Endodermal cell (in vitro differentiated cells): ENCODE measurements at places on chromosomes 6 and 20. TPM values are rescaled to one million over a fixed set of nuclear protein-coding genes. Genes with fewer than 3 reads are reported as not detected.

DNA sequence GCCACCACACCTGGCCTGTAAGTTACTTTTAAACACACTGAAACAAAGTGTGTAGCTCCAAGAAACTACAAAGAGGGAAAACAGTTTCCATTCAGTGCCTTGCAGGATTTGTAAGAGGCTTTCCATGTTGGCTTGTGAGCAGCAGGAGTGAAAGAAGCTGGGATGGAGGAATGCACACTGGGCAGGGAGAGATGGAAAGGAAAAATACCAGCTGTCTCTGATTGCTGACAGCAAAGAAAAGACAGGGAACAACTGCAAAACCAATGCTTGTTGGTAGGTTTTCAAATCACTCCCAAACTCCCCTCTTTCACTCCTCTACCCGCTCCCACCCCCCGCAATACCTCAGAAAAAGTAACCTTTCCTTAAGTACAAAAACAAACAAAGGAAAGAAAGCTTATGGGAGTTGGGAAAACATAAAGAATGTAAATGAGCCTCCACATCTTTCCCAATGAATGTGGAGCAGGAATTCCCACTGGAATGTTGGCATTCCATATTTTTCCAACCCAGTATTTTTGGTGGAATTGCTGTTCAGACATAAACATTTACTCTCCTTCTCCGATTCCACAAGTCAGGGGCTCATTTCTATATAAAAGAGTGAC is 166.1 kb downstream of the THBS2 start:
- DNase-seq, result no peak

DNA sequence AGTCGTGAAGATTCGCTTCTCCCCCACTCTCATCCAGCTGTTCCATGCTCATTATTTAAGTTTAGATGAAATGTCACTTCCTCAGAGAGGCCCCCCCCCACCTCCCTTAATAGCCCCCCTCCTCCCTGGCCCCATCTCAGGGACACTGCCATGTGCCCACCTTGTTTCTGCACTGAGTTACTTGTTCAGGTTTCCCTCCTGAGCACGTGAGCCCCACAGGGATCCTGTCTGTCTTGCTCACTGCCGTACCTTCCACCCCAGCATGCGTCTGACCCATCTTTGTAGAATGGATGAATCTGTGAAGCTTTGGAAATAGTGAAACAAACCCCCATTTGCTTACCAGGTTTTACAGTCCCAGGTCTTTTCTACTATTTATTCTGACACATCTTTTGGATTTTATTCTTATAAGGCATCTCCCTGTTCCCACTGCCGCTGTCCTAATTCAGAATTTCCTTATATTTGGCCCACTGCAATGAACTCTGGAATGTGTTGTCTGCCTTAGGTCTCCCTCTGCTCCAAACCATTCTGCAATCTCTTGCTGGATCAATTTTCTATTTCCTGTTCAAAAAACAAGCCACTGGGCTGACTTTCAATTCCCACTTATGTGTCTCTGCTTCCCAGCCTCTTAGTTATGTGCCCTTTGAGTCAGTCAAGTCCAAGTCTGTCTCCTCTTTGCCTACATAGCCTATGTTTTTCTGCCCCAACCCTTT is 136.5 kb upstream of the ECI2 start:
- DNase-seq, result peak; percentile 22

GRCh38 chr20:62171245-62171644 is 11.6 kb upstream of the MTG2 start:
- DNase-seq, result no peak

DNA sequence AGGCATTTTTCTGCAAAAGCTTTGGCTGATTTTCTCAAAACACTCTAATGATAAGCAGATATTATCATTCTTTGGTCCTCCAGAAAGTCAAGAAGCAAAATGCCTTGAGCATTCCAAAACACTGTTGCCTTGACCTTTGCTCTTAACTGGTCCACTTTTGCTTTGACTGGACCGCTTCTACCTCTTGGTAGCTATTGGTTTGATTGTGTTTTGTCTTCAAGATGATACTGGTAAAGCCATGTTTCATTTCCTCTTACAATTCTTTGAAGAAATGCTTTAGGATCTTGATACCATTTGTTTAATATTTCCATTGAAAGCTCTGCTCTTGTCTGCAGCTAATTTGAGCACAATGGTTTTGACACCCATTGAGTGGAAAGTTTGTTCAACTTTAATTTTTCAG is 35.6 kb upstream of the SDHAF4 start:
- no peak for DNase-seq

Gene CASS4
- 0.11 TPM in 1 of 2 replicates, not detected in the other for total RNA-seq

DNA sequence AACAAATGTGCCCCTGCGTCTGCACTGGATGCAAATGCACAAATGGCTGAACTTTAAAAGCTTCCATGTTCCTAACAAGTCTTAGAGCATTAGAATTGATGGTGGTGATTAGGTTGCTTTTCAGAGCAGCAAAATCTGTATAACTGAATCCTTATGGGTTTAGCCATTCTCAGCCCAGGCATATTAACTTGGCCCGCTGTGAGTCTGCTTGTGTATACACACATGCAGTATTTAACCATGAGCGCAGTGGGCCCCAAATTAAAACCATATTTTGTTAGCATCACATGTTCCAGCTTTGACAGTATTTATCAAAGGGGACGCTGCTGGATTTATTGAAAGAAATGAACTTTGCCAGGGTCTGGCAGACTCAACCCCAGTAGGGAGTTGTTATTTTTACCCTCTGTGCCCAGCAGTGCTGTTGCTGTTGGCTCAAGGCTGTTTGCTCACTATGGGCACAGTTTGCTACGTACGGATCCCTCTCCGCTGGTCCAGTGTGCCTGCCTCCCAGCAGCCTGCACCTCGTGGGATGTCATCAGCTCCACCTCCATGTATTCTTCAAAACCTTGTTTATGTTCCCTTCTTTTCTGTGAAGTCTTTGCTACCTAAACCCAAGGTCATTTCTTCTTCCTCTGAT is 144.7 kb downstream of the QRSL1 start:
- DNase-seq, result no peak

- DNase-seq, result no peak
Measured at GRCh38 chr6:16817594-16817993, 56.3 kb upstream of the ATXN1 start.

- DNase-seq, result peak; percentile 62
Measured at GRCh38 chr6:37489697-37490336, 9.9 kb downstream of the CCDC167 start.

- DNase-seq, result no peak
Measured at GRCh38 chr20:1577906-1578305, 20.4 kb upstream of the SIRPD start.

- DNase-seq, result no peak
Measured at GRCh38 chr20:60906555-60906954, 345.5 kb upstream of the CDH4 start.

DNA sequence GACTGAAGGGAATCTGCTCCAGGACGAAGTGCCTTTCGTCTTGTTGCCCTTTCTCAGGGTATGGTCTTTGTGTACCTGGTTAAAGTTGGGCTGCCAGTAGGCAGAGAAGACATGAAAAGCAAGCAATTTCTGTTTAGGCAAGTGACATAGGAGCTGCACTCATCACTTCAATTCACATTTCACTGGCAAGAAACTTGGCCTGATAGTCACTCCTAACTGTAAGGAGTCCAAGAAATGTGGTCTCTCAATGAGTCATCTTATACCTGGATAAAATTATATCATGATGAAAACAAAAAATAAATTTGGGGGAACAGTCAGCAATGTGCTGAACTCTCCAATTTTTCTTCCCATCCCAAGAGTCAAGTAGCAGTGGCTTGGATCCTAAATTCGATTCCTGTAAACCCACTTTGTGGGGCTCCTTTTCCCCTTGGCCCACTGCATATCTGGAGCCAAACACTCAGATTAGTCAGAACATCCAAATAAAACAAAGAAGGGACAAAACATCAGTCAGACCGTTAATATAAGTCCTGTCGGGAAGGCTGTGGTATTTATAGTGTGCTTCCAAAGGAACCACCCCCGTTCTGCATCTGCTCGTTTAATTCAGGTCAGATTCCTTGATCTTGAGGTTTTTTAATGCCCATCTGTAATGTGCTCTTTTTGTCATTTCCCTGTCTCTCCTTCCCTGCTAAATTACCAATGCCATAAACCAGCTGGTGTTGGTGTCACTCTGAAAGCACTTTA is 5.0 kb upstream of the GABRR1 start:
- no peak for DNase-seq

GRCh38 chr6:90026216-90026615 is 131.9 kb downstream of the GJA10 start:
- DNase-seq, result no peak

- DNase-seq, result no peak
Measured at GRCh38 chr6:157020398-157020797, 243.2 kb downstream of the ARID1B start.

DNA sequence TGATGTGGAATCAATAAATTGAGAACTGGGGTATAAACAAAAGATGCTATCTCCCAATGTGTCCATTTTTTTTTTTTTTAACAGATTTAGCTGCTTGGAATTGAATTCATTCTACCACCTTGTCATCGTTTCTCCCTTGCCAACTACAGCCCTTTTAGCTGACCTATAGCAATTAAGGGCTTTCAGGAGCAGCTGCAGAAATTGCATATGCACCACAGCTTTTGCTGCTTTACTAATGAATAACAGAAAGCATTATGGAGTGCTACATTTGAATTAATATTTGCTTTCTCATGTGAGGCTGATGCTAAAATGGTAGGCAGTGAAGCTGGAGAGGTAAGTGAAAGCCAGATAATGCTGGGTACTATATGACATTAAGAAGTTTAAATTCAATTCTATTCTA is 5.7 kb downstream of the SESN1 start:
- no peak for DNase-seq

Gene NFKBIE
- 6.8 to 11.4 TPM (median 11.0 TPM) in 3 replicates for total RNA-seq

DNA sequence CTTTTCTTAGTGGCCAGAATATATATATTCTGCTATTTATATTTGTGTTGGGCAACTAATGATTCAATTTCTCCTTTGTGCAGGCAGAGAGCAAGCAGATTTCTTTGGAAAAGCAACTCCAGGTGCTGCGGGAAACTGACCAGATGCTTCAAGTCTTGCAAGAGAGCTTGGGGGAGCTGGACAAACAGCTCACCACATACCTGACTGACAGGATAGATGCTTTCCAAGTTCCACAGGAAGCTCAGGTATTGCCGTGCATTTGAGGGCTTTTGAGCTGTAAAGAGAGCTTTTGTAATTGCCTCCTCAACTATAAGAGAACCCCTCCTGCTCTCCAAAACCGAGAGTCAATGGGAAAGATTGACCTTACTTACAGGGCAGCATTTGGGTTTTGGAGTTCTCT is 203.5 kb downstream of the UTRN start:
- no peak for DNase-seq

DNA sequence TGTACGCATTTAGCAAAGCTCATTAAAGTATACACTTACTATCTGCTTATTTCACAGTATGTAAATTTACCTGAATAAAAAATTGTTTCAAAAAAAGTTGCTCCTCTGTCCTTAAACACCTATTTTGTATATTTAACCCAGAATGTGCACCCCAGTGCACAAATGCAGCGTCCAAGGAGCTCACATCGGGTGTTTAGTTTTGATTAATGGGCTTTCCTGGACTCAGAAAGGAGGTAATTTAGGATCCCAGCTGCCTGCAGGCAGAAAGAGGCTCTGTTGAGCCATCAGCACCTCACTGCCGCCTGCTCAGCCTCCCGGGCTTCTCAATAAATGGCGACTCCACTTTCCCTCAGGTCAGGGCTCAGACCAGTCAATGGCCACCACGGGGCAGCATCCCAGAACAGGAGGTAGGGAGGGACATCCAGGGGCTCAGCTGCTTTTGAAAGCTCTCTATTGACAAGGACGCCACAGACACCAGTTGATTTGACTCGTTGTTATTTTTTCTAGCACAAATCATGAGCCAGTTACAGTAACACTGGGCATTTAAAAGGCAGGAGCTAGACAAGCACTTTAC is 70.2 kb upstream of the TBC1D7 start:
- peak; percentile 89 for DNase-seq

DNA sequence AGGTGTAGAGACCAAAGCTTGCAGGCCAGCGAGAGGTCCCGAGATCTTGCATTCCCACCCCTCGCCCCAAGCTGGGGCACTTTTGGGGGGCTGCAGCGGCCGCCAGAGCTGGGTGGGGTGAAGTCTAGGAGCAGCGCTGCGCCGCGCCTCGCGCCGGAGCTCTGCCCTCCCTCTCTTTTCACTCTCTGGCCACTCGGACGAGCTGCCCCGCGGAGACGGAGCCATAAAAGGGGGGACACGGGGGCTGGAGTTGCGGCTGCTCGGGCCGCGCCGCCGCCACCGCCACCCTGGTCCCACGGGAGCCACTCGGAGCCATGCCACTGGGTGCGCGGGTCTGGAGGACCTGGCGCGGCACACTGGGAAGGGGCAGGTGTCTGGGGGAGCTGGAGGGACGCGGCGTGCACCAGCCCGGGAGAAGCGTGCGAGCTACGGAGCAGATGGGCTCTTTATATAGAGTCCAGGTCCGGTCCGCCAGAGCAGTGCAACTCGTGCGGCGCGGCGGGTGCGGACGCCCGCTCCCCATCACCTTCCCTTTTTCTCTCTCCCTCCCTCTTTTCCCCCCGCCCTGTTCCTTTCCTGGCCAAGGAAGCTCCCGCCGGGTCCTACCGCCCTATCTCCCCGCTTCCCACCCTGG is 687 bp upstream of the HTR1B start:
- DNase-seq, result peak; percentile 91

GRCh38 chr6:23731609-23732008 is 394.4 kb upstream of the NRSN1 start:
- no peak for DNase-seq
